Iris pigment epithelial cell (primary cell): ENCODE measurements at places on chromosomes 16 and 17.

- peak; percentile 26 for DNase-seq
Observed at GRCh38 chr17:77645072-77646045, 313.1 kb upstream of the TNRC6C start.

DNA sequence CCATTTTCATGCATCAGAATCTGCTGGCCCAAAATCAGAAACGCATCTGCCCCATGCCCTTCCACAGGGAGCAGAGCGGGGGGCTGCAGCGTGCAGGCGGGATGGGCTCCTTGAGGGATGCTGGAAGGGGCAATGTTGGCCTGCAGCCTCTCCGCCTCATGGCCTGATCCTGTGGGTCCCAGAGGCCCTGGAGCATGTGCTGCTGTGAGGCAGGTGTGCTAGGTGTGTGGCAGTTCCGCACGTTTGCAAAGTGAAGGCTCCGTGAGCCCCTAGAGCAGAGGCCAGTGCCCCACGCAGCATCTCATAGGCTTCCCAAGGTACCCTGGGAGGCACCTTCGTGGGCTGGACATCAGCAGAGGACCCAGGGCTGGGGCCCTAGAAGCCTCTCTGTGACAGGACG is 36.4 kb upstream of the CDH15 start:
- no peak for DNase-seq

- DNase-seq = no peak
Observed at GRCh38 chr16:48629016-48629415, 19.0 kb upstream of the N4BP1 start.

DNA sequence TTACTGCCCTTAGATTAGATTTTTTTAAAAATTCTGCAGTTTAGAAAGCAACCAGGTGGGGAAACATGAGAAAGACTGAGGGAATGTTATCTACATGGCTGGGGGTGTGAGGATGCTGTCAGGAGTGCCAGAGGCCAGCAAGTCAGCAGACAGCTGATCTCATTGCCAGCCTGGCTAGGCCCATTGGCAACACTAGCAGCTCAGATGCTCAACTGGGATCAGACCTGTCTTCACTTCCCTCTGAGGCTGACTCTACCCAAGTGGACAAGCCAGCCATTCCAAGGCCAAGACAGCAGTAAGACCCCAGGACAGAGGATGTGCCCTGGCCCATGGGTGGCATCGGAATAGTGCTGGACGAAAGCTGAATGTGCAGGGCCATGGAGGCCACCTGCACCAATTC is 96.2 kb downstream of the TMEM132E start:
- no peak for DNase-seq

DNA sequence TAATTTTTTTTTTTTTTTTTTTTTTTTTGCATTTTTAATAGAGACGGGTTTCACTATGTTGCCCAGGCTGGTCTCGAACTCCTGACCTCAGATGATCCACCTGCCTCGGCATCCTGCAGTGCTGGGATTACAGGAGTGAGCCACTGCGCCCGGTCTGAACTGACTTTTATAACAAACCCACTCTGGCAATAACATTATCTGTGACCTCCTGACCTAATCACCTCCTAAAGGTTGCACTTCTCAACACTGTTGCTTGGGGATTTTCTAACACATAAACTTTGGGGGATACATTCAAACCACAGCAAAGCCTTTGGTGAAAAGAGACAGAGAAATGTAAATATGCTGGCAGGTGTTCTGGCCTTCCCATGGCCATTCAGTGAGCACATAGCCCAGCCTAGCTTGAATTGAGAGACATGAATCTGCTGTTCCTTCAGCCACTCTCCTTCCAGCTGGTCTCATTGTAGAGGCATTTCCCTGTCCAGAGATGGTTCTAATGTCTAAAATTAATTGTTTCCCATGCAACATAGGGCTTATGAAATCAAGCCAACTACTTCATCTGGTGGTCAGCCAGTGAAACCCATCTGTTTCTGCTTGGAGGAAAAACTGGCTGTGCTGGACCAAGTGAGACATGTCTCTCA is 28.3 kb downstream of the LYRM1 start:
- DNase-seq = no peak

DNA sequence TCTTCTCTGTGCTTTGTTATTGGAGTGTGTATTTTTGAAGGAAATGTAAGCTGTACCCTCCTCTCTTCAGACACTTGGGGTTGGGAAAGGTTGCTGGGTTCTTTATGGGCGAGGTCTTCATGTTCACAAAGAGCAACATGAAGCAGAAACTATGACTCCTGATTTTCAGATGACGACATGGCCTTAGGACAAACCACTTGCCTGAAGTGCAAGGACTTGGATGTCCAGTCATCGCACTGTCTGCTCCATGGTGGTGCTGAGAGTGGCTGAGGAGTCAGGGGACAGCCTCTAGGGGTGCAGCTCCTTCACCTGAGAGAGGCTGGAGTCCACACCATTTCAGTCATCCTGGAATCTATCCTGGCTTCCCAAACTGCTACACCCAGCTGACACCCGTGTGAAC is 183.9 kb upstream of the CDH5 start:
- DNase-seq = no peak

GRCh38 chr16:31084584-31085302 is 4.0 kb downstream of the PRSS53 start:
- no peak for DNase-seq

GRCh38 chr16:31754998-31755615 is 118.5 kb upstream of the ZNF267 start:
- DNase-seq = no peak

- no peak for DNase-seq
Observed at GRCh38 chr17:28899212-28899815, 1.8 kb upstream of the FLOT2 start.

- DNase-seq = peak; percentile 24
Observed at GRCh38 chr16:85420501-85421337, 192.4 kb upstream of the GSE1 start.

DNA sequence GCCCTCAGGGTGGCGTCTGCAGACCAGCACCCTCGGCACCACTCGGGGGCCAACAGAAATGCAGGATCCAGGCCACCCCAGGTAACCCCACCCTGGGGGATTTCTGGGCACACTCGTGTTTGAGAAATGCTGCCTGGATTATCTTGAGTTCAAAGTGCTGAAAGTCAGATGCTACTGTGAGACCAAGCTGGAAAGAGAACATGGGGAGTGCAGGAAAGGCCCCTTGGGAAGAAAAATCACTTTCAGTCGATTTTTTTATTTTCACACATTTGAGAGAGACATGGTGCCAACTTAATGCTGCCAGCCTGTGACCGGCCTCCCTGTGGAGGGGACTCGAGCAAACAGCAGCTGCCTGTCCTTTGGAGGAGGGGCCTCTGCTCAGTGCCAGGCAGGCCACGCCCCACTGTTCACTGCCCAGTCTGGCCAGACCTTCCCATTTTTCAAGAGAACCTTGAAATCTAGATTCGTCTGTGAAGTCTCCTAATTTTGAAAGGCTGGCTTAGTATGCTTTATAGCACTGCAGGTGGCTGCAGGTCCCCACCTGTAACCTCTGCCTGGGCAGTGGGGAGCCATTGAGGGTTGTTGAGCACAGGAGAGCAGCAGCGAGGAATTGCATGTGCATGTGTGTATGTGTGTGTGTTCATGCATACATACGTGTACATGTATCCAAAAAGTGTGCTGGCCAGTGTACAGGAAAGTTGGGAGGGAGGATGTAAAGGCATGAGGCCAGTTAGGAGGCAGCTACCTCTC is 70.7 kb upstream of the PLCG2 start:
- DNase-seq = no peak

- DNase-seq = no peak
Observed at GRCh38 chr17:57902117-57902799, 52.4 kb upstream of the MRPS23 start.
